ENCODE measurements at places on chromosomes 7 and 10.

DNA sequence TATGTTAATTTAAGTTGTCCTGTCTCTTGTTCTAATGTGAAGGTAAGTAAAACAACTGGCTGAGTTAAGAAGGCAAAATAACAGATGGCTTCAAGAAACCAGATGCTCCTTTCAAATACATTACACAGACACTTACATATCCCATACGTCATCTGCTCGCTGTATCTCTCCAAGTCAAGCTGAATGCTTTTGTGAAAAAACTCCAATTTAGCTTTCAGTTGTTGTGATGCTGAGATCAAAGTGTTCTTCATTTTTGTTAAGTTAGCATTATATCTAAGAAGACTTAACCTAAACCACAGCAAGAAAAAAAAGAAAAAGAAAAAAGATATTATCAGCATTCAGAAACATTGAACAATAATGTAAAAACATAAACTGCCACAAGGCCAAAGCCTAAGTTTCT lies 18.5 kb upstream of the ERLIN1 start:
- no peak for DNase-seq

GRCh38 chr10:31602541-31603234 lies 283.7 kb downstream of the ZEB1 start:
- DNase-seq = peak; percentile 90

DNA sequence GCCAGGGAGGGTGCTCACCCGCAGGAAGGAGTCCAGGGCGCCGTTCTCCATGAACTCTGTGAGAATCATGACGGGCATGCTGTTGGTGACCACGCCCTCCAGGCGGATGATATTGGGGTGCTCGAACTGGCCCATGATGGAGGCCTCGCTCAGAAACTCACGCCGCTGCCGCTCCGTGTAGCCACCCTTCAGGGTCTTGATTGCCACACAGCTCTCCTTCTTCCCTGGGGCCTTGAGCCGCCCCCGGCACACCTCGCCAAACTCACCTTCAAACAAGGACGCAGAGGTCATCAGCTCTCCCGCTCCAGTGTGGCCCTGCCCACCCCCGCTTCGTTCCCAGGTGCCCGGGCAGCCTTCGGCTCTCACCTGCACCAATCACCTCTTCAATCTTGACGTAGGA lies 14.6 kb downstream of the EPHB4 start:
- DNase-seq = no peak

DNA sequence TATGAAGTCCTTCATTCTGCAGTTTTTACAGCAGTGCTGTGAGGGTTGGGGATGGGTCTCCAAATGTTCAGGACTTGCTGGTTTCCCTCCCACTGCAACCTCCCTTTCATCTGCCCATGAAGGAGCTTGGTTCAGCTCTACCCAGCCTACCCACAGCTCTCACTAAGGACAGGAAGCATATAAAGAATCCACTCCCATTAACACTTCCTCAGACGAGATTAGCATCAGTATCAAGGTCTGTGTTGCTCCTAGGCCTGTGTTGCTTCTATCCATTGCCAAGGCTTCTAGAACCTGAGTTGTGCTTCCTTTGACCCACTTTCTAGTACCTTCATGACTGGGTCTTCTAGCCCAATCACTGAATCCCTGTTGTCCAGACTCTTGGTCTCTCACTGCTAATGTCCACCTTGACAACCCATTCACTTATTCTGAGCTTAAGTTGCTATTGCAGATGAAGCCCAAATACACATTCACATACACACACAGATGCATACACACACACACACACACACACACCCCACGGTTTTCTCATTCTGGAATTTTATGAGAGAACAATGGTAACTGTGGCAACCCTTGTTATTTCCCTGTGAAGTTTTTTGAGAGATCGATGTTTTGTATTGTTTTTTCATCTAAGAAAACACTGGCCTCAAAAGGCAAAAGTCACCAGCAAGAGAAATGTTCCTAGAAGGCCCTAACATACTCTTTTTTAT lies 248.1 kb downstream of the MTERF1 start:
- no peak for DNase-seq

DNA sequence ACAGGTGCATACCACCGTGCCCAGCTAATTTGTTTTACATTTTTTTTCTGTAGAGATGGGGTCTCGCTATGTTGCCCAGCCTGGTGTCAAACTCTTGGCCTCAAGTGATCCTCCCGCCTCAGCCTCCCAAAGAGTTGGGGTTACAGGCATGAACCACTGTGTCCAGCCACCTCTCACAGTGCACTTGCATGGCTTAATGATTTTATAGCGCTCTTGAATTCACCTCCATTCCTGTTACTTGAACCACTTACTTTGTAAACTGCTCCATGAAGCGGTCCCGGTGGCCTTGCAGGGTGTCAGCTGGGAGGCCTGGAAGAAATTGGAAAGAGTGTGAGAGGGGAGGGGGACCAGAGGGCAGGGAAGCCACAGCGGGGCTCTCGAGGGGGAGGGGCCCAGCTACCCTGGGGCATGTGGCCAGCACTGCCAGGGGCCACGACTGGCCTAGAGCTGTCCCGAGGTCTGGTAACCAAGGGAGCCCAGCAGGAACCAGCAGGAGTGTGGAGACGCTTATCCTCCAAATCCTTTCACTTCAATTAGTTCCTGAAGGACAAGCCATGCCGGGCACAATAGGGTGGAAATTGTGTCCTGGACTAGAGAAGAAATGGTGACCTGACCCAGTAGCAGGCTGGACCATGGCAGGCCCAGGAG lies 76.0 kb downstream of the SPDYE5 start:
- DNase-seq = no peak

- no peak for DNase-seq
These were observed 56.9 kb downstream of the HIBADH start for GRCh38 chr7:27605689-27606269.

GRCh38 chr7:44182827-44183226 lies 6.4 kb downstream of the GCK start:
- no peak for DNase-seq

GRCh38 chr7:44595934-44596635 lies 10.3 kb upstream of the OGDH start:
- DNase-seq = no peak

DNA sequence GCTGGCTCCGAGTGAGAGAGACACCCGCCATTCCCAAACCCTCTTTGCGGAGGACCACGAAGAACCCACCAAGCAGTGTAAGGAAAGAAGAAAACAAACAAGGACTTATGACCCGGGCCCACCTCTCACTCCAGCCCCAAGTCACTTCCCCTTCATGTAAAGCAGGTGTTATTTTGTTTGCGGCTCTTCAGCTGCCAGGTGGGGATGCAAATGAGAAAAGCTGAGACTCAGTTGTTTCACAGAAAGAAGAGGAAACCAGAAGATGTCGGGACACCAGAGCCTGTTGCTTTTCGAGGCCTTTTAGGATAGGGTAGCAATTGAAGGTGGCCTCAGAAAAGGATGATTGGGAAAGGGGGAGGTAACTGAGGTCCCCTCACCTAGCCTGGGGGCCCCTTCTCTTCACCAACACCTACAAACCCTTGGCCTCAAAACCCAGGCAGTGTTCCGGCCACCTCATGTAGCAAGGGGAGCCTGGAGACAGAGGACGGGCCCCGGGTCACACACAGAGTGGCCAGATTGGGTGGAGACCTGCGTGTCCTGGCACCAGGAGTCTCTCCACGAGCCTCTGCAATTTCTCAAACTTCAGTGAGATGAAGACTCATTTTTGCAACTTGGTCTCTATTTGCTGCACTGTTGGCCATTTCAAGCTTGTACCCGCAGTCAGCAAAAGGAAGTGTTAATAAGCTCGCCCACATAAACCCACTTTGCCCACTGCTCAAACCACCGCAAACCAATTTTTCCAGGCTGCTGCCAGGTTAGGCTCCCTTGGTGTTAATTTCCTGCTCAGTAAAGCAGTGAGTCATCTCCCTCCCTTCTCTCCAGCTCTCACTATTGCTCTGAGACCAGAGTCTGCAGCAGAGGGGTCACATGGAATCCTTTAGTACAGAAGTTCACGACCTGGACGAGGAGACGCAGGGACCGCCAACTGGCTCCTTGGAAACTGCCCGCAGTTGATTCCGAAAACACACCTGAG lies 45.5 kb downstream of the AOC1 start:
- no peak for DNase-seq

DNA sequence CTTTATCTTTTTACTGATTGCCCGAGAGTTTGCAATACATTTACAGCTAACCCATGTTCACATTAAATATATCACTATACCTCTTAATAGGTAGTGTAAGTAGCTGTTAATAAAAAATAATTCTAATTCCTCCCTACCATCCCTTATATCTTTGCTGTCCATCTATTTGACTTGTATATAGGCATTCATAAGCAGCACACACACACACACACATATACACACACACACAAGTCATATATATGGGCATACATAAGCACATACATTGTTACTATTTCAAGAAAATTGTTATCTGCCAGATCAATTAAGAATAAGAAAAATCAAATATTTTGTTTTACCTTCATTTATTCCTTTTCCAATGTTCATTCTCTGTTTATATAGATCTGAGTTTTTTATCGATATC lies 176.4 kb downstream of the PPP1R3A start:
- no peak for DNase-seq

- DNase-seq = no peak
These were observed 39.0 kb upstream of the C10orf67 start for GRCh38 chr10:23383637-23384036.

GRCh38 chr10:11448545-11449244 lies 162.8 kb downstream of the USP6NL start:
- no peak for DNase-seq

DNA sequence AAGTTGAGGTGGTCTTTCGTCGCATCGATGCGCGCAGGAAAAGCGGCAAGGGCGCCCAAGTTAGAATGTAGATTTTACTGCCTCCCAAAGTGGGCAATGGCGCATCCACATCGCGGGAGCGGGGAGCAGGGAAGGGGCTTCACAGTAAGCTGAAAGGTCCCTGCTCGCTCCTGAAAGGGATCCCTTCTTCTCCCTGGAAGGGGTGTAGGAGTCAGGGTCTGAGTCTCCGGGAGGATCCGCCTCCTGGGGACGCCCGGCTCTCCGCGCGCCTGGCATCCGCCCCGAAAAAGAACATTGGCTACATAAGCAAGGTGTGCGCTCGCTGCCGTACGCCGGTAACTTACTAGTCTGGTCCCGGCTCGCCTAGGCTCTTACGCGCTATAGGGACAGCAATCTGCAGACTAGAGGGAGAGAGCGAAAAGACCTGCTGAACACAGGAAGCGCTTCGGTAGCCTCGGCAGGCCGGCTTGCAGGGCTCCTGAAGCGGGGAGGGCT lies 804 bp downstream of the UNC5B start:
- DNase-seq = peak; percentile 69

GRCh38 chr7:109479388-109479787 lies 909.7 kb downstream of the DNAJB9 start:
- DNase-seq = no peak

GRCh38 chr7:21407796-21408480 lies 19.9 kb upstream of the SP4 start:
- DNase-seq = no peak

DNA sequence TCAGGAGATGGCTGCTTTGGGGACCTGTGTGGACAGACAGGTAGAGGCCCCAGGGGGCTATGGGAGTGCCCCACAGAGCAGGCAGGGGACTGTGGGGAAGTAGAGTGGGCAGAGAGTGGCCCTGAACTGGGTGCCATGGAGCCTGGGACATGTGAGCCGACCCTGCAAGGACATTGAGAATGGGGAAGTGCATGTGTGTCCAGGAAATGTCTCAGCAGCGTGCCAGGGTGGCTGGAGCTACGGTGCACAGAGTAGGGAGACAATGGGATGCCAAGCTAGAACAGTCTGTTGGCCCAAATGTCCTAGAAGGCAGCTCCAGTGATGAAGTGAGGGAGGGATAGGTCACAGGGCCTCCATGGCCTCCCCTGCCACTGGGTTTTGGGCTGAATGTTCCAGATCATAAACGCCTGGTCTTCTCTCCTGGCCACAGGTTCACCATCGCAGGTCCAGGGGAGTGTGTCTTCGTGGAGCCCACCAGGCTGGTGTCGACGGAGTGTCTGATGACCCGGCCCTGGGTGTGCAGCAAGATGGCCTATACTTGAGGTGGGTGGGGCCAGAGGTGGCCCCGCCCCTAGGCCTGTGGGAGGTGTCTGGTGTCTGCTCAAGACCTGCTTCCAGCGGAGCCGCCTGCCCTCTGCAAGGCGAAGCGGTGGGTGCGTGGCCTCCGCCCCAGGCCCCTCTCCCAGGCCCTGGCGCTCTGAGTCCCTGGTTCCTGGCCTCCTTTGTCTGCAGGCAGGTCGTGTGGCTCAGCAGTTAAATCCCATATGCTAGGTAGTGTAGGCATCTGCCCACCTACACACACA lies 20.5 kb downstream of the CLEC2L start:
- no peak for DNase-seq

DNA sequence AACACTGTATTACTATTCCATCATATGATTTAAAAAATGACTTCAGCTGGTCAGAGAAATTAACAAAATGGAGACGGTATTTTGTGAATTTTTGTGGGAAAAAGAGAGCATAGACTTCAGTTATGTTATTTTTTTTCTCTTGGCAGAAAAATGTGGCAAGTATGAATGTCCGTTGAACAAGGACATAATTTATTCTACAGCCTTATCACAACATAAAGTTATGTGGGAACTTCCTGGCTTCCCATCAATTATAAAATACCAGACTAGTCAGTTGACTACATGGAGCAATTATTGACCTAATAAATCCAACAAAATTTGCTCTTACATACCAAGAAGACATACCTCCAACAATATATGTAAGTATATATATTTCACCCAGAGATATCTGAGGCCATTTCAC lies 88.6 kb upstream of the PPP1R3A start:
- DNase-seq = no peak

- no peak for DNase-seq
These were observed 64.3 kb downstream of the EEPD1 start for GRCh38 chr7:36217211-36217960.

DNA sequence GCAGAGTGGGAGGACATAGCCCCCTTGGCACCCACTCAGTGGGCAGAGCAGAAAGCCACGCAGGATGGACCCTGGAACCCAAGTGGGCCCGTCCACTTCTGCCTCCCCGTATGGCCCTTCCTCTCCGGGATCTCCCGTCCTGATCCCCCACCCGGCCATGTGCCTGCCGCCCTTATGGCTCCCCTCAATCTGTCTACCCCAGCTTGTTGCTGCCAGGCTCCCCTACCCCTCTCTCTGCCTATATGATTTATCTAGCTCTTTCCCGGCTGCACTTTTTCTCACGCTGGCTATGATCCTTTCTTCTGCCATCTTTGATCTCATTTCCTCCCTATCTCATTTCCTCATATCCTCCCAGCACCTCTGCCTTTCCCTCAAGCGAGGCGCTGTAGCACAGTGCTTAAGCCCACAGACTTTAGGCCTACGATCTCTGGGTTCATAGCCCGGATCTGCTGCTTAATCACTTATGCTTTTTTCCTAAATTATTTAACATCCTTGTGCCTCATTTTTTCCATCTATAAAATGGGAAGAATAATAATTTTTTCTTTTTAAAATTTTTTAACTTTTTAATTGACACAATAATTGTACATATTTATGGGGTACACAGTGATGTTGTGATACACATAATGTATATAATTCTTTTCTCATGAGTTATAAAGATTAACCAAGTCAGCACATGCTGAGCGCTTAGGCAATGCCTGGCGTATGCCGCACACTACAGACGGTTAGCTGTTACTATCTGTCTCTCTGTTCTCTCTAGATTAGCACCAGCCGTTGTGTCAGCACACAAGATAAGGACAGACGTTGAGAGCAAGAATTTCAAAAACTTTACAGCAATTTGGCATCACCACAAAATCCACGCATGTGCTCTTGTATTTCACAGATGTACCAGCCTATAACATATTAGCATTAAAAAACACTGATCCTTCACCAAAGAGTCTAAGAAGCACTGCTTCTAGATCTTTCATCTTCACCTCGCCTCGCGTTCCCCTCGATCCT lies 18.1 kb downstream of the KCNH2 start:
- DNase-seq = peak; percentile 33
